CD4-positive, alpha-beta T cell treated with Interleukin-12 subunit alpha and Interleukin-12 subunit beta, for 1 hour (primary cell): ENCODE measurements at places on chromosomes 7 and 10.

DNA sequence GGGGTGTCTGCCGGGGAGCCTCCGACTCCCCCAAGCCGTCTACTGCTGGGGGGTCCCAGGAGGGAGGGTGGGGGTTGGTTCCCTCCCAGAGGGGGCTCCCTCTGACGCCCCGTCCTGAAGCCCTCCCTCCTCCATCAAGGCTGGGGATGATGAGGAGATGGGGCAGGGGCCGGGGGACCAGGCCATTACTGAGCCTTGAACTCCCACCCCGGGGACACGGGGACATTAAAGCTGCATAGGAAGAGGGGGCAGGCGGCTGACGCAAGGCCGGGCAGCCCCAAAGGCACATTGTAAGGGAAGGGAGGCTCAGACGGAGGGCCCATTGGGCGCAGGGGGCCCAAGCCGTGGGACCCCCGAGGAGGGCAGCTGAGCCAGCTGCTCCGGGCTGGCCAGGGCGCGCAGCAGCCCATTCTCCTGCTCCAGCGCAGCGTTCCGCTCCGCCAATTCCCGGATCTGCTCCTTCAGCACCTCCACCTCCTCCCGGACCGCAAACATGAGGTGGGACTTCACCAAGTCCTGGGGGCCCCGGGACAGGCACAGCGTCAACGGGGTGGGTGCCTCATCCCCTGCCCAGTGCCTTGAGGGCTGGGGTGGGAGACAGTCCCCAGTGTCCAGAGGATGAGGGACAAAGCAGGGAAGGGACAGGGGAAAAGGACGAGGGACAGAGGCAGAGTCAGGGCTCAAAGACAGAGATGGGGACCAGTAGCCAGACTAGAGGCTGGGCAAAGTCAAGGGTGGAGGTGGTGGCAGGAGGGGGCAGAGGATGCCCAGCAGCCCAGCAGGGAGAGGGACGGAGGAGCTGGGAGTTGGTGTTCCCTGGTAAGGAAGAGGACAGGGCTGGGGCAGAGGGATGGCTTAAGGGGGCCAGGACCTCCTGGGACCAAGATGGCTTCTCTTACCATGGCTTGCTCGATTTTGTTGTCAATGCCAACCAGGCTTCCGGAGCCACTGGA, 2.9 kb upstream of the SPACDR start:
- no peak for DNase-seq

- DNase-seq, result no peak
Measured at GRCh38 chr7:139218173-139218572, 12.9 kb upstream of the UBN2 start.

DNA sequence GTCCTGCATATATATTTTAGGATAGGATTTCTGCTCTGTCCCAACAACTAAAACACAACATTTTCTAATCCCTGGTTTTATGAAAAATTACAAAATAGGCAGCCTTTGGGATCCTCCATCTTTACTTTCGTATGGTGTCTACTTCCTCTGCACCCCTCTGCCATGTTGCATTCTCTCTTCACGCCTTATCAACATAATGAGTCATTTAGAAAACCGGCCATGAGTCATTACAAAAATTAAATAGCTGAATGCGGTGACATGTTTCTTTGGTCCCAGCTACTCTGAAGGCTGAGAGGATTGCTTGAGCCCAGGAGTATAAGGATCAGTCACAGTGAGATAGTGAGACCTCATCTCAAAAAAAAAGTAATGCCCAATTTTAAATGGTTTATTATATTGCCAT, 148.1 kb upstream of the CELF2 start:
- DNase-seq, result no peak

- DNase-seq, result no peak
Measured at GRCh38 chr10:103038570-103038969, 120.5 kb downstream of the CNNM2 start.

DNA sequence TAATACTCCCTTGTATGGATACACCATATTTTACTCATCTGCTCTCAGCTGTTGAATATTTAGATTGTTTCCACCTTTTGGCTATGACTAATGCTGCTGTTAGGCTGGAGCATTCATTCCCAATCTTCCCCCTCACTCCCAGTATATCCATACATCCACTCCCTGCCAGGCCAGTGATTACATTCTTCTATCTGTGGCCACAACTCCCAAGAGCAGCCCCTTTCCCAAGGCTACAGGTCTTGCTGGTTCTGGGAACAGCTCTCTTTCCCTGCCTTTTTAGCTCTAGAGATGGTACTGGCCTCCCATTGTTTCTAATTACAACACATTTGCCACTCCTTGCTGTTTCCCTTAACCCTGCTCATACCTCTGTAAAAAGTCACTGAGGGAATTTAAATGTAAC, 28.2 kb downstream of the SFR1 start:
- no peak for DNase-seq

DNA sequence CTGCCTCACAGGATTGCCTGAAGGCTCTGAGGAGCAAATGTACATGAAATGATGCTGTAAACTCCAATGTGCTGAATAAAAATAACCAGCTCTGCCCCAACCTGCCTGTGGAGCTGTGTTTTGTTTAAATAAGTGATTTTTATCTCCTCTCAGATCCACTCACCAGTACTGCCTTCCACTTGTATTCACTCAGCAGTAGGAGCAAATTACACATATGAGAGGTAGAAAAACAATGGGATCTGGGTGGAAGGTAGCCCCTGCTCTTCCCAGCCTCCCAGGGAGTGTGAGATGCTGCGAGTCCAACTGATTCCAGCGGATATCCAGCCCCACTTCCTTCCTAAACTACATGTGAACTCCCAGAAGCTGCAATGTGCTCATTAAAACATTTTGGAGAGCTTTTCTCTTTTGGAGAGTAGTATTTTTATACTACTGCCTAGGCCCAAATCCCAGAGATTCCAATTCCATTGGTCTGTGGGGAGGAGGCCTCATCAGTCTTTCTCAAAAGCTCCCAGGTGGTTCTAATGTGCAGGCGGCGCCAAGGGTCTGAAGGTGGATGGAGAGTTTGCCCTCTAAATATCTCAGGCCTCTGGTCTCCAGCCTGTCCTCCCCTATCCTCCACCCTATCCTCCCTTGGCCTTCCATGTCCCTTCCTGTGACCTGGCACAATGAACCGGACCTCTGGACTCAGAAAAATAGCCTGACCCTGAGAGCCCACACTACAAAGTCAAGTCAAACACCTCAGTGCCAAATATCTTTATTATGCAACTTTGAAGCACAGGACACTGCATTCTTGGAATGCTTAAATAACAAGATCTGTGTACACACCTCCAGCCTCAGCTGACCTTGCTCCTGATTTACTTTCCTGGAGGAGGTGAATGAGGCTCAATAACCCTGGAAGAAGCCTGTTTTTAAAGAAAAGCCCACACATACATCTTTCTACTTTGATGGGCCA, 46.2 kb downstream of the CPVL start:
- no peak for DNase-seq

GRCh38 chr10:77226853-77227565, 410.6 kb downstream of the KCNMA1 start:
- DNase-seq, result no peak

- peak; percentile 28 for DNase-seq
Measured at GRCh38 chr10:132588301-132589013, 50.9 kb downstream of the INPP5A start.

DNA sequence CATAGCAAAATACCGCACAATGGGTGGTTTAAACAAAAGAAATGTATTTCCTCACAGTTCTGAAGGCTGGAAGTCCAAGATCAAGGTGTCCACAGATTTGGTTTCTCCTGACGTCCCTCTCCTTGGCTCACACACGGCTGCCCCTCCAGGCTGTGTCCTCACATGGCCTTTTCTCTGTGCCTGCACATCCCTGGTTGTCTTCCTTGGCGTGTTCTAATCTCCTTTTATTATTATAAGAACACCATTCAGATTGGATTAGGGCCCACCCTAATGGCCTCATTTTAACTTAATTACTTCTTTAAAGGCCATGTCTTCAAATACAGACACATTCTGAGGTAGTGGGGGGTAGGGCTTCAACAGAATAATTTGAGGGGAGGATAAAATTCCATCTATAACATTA, 87.9 kb downstream of the FZD1 start:
- no peak for DNase-seq

- no peak for DNase-seq
Measured at GRCh38 chr10:124229989-124230634, 136.7 kb upstream of the CHST15 start.

DNA sequence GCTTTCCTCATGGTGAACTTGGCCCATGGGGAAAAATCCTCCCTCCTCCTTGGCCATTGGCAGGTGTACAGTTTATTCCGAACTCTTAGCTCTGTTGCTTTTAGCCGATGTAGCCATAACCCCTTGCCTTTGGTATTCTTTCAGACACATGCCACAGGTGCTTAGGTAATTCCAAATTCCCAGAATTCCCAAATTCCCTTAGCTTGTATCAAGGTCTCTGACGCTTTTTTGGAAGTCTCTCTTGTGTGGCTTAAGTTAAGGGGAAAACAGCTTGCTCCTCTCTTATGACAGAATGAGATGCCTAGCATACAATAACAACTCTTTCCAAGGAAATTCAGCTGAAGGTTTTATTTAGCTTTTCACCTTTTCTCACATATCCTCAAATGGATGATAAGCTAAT, 68.0 kb downstream of the SUGCT start:
- no peak for DNase-seq

DNA sequence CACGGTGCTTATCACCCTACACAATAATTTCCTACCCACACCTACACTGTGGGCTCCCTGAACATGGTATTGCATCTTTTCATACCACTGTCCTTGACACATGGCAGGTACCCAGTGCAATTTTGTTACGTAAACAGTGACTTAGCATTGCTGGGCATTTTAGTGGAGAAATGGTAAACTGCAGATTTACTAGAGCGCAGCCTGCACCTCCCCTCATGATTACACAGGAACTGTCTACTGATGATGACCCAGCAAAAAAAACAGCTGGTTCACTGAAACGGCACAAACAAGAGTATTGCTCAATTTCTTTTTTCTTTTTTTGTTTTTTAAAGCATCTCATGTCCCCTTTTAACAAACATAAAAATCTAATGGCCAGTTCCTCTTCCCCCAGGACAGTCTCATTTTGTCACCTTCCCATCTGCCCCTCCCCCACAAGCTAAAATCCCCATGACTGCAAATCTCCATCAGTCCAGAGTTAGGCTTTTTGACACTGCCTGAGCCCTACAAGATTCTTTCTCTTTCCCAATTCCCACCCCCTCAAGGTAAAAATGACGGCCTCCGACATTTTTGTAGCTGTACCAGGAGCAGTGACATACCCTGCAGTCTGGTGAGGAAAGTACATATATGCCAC, 2.8 kb downstream of the ZNF746 start:
- no peak for DNase-seq

DNA sequence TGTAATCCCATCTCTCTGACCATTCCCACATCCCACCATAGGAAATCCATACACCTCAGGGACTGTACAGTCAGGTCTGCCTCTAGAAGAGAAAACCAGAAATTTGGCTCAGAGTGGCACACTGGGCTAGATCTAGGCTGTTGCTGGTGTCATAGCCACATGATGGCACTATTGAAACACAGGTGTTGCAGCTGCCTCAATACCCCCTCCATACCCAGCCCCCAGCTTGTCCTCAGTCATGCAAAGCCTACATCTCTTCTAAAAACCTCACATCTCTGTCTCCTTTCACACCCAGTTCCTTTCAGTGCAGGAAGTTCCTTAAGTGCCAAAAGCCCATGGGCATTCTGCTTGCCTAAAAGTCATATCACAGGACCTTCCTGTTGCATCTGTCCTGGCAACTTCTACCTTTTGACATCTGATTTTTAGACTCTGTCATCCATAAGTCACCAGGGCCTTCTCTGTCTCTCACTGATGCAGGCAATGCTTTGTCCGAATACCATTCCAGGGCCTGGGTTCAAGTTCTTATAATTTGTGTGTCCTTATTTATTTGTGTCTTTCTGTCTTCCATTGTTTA, 27.0 kb upstream of the HIBADH start:
- DNase-seq, result peak; percentile 17

DNA sequence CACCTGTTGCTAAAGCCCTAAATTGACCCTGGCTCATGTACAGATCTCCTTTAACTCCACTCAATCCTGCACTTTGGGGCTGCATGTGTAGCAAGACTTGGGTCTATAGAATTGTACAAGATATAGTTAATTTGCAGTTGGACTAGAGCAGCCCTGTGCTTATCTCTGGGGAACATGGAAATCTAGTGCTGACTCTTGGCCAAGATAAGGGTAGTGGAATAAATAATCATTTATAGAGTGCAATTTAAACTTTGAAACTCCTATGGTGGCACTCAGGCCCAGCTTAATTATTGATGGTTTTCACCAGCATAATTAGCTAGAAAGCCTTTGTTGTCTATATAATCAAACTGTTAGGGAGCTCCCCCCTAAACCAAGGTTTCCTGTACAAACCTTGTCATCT, 39.2 kb upstream of the MBL2 start:
- no peak for DNase-seq

DNA sequence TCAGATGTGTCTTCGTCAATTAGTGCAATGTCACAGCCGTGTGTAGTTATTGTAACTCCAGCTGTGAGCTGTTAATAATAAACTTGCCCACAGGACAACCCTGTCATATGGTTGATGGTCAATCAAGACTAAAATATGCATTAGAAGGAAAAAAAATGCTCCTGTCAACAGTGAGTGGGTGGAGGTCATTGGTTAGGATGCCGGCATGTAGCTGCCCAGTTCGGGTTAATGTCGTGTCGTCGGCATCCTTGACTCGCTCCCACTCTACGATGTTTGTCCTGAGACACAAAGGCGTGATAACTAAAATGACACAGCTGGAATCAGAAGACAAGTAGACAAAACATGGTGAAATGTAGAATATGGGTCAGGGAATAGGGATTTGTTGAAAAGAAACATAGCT, 442.8 kb upstream of the NPVF start:
- no peak for DNase-seq

- no peak for DNase-seq
Measured at GRCh38 chr7:151085329-151085690, 965 bp upstream of the AGAP3 start.

DNA sequence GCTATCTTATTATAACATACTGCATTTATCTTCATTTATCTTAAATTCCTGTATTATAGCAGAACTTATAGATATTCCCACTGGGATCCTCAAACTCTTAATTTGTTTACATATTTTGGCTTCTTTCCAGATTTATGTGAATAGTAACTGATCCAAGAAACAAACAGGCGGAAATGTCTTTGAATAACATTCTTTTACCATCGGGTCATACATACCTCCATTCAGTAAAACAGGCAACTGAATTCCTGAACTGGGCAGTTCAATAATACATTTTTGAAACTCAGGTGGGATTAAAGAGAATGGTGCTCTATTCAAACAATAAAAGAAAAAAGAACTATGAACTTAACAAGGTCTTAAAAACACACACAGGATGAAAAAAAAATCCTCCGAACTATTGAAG, 337.4 kb downstream of the CRPPA start:
- DNase-seq, result no peak

- no peak for DNase-seq
Measured at GRCh38 chr7:102935450-102936115, 22.8 kb downstream of the LRRC17 start.

- DNase-seq, result no peak
Measured at GRCh38 chr7:129332254-129333035, 101.8 kb upstream of the STRIP2 start.

- no peak for DNase-seq
Measured at GRCh38 chr10:4162571-4163286, 377.7 kb upstream of the KLF6 start.

GRCh38 chr7:111743244-111743847, 181.1 kb upstream of the IMMP2L start:
- DNase-seq, result no peak

GRCh38 chr7:43785420-43785819, 26.9 kb downstream of the BLVRA start:
- no peak for DNase-seq
